ENCODE measurements at places on chromosomes 2 and 18. TPM values are rescaled to one million over a fixed set of nuclear protein-coding genes. Genes with fewer than 3 reads are reported as not detected.

IL1F10 gene
- not detected for total RNA-seq

FBXO15 gene
- total RNA-seq = not detected

LYPD6 gene
- total RNA-seq = 1.0 TPM

GRHL1 gene
- 2.3 TPM for total RNA-seq

CRYGC gene
- not detected for total RNA-seq

ZNF512 gene
- 29.5 TPM for total RNA-seq

CMPK2 gene
- total RNA-seq = 3.3 TPM

SIX2 gene
- total RNA-seq = 1.7 TPM

FZD7 gene
- 54.7 TPM for total RNA-seq

DSG2 gene
- total RNA-seq = 3.6 TPM

OSR1 gene
- 99.6 TPM for total RNA-seq

DNA sequence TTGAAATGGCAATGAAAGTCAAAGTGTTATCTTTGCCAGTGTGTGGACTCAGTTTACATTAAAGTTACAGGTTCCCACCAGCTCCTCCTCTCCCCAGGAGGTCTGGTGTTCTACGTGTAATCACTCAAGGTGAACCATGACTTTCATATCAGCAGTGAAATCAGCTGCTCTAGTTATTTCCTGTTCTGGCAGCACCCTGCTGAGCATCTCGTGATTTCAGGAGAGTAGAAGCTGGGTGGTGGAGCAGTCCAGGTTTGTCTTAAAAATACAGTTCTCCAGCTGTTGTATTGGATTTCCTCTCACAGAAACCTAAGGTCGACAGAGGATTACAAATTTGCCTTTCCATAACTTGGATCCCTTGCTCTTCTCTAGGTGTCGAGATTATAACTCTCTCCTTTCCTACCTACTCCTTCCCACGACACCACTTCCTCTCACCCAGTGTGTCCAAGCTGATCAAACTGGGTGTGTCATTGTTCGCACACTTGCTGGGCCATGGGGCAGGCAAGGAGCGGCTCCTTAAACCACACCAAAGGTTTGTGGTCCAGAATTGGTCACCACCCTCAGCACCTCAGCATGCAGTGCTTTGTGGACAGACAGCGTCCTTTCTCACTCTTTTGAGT, 13.0 kb upstream of the ARHGAP25 start:
- DNase-seq = peak; percentile 60

DNA sequence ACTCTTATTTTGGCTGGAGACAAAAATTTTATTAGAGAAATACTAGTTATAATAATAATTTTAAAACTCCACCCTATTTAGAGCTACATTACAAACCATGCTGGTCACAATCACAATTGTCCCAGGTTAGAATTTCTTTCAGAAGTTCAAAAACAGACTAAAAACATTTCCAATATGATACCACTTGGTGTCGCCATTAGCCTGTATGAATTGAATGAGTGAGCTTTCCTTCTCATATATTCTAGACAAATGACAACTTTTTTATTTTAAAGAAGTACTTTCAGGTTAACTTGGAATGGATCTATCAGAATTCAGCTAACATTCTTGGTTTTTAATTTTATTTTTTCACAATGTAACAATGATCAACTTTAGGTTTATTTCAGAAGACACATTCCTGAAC, 48.0 kb downstream of the SERPINB8 start:
- no peak for DNase-seq

DNA sequence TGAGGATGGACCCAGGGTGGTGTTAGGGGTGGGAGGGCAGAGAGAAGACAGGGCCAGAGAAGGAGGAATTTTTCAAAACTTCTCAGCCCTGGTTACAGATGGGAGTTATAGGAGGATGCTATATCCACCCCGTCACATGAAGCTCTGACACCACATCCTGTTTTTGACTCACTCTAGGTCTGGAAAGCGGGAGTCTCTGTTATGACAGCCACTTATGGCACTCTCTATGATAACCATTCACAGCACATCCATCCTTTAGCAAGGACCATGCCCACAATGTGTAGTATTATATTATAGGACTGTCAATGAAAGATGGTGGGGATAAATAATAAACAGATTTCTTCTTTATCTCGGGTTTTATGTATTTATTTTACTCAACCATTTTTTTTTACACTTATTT, 461.2 kb downstream of the CDH2 start:
- no peak for DNase-seq

DNA sequence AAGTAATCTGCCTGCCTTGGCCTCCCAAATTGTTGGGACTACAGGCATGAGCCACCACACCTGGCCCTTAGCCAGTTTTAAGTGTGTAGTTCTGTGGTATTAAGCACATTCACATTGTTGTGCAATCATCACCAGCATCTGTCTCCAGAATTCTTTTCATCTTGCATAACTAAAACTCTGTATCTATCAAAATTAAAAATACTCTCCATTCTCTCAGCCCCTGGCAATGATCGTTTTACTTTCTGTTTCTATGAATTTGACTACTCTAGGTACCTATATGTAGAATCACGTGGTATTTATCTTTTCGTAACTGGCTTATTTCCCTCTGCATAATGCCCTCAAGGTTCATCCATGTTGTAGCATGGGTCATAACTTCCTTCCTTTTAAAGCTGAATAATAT, 45.5 kb upstream of the CAVIN2 start:
- no peak for DNase-seq

GRCh38 chr2:216486708-216487107, 11.9 kb upstream of the RPL37A start:
- no peak for DNase-seq

- DNase-seq = no peak
These were observed 21.2 kb downstream of the E2F6 start for GRCh38 chr2:11444737-11445136.

- DNase-seq = no peak
These were observed 886.0 kb upstream of the CHAC2 start for GRCh38 chr2:52881606-52882005.

- no peak for DNase-seq
These were observed 142.0 kb upstream of the GAREM1 start for GRCh38 chr18:32612651-32613050.

GRCh38 chr18:70998490-70998889, 709.6 kb downstream of the SOCS6 start:
- DNase-seq = no peak

- DNase-seq = no peak
These were observed 38.9 kb upstream of the PNO1 start for GRCh38 chr2:68118816-68119215.

DNA sequence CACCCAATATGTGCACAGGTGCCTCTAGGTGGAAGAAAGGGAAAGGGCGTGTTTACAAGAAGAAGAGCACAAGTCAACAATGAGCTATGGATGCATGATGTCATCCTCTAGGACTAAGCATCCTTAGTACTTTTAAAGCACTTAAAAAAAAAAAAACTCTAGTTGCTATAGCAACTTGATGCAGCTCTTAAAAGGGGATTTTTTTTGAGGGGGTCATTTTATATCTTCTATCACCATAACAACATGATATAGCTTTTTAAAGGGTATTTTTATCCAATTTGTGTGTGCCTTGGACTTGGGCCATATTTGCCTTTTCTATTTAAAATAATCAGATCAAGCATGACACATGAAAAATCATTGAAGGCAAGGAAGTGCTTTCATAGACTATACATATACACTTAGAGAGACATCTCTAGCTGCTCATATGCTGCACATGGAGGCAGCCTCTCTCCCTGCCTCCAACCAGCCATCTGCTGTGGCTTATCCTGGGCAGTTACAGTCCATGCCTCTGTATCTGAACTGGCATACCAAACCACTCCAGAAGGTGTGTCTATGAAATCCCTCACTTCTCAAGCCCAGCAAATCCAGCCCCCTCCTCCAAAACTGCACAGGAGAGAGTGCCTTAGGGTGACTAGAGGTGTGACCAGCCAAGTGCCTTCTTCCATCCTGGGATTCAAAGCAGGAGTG, 165.4 kb downstream of the MSH2 start:
- DNase-seq = no peak

GRCh38 chr2:176650838-176651555, 381.8 kb downstream of the MTX2 start:
- no peak for DNase-seq

GRCh38 chr2:67566285-67566684, 169.2 kb downstream of the ETAA1 start:
- DNase-seq = no peak

- DNase-seq = no peak
These were observed 32.5 kb downstream of the IDH1 start for GRCh38 chr2:208222351-208222750.

DNA sequence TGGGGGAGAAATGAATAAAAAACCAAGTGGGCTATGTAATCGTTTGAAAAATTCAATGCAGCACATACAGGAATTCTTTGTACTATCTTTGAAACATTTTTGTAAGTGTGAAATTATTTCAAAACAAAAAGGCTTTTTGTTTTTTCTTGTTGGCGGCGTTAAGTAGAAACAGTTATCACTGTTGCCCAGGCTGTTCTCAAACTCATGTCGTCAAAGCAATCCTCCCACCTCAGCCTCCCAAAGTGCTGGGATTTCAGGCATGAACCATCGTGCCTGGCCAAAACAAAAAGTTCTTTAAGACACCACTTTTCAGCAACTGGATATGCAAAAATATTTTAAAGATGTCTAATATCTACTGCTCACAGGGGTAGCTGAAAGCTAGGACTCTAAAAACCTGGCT, 5.4 kb downstream of the SS18 start:
- no peak for DNase-seq

DNA sequence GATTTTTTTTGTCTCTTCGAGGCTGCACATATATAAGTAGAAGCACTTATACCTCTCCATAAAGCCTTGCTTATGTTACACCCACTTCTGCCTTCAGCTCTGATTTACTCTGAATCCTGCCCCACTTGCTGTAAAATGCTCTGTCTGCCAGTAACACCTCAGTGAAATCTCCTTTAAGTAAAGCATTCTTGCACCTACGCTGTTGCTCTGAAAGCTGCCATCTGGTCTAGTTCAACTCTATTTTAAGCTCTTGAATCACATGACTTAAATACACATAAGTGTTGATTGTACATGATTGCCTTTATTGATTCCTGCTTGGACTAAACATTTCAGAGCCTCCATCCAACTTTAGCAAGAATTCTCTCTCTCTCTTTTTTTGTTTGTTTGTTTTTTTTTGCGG, 609.0 kb upstream of the CELF4 start:
- no peak for DNase-seq

GRCh38 chr2:159737917-159738296, 25.6 kb downstream of the MARCHF7 start:
- no peak for DNase-seq

DNA sequence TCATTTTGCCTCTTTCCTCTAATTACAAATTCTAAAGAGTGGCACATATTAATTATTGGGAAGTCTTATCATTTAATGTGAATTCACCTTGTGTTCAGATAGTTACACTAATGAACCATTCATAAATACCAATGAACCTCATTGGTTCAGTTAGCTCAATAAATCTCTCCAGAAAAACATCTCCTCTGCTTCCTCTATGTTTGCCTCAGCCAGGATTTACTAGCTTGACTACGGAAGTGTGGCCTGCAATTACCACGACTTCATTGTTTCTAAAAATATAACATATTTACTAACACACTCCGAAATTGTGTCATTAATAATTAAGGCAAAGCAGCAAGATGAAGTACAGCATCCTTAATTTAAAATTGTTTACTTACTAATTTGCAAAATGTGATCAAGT, 103.3 kb downstream of the PLA2R1 start:
- no peak for DNase-seq

DNA sequence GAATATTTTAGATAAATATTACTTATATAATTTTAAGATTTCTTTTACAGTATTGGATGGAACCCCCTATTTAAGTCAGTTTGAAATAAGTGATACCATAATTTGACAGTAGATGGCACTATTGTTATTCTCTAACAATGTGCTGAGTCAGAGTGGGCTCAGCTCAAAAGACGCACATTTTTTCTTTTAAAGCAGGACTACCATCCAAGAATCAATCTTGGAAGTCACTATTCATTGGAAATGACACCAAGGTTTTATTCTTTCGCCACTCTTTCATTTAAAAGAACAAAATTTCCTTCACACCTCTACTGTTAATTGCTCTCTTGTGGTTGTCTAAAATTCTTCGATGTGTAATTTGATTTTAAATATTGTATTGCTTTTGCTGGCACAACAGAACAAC, 32.6 kb upstream of the SPAG16 start:
- DNase-seq = no peak

GRCh38 chr2:236177604-236177966, 9.4 kb upstream of the GBX2 start:
- no peak for DNase-seq
